ENCODE measurements at places on chromosomes 3 and 15. TPM values are rescaled to one million over a fixed set of nuclear protein-coding genes. Genes with fewer than 3 reads are reported as not detected.
A peak's percentile ranks its signal among the peaks of the same experiment; 100 is the strongest.

GRCh38 chr3:48412375-48413001, 17.4 kb downstream of the PLXNB1 start:
- H3K27ac ChIP-seq: no peak overlapping the region
- peaks cover 20% of the 10 kb centered on the region for H3K36me3 ChIP-seq
- H3K4me1 ChIP-seq: no peaks in the 10 kb centered on the region
- no peaks in the 10 kb centered on the region for H3K27me3 ChIP-seq
- DNase-seq: peak; percentile 58

The PROK2 gene
- 37.1 TPM for total RNA-seq

DNA sequence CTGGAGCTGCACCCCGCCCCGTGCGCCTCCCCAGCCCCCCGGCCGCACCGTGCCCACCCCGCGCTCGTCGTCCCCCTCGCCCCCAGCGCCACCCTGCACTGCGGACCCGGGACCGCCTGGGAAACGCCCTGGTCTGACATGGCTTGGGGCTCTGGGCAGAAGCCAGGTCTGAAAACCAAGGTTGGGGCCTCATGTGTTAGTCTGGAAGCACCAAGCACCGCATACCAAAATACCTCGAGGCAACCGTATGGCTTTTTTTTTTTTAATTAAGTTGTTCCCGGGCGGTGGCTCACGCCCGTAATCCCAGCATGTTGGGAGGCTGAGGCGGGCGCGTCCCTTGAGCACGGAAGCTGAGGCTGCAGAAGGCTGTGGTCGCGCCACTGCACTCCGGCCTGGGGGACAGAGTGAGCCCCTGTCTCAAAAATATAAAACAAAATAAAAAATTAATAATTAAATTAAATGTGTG, 91.5 kb upstream of the CHD2 start:
- H3K4me1 ChIP-seq: peaks cover 10% of the 10 kb centered on the region
- no peaks in the 10 kb centered on the region for H3K36me3 ChIP-seq
- H3K4me3 ChIP-seq: peak overlapping the region; percentile 44

DNA sequence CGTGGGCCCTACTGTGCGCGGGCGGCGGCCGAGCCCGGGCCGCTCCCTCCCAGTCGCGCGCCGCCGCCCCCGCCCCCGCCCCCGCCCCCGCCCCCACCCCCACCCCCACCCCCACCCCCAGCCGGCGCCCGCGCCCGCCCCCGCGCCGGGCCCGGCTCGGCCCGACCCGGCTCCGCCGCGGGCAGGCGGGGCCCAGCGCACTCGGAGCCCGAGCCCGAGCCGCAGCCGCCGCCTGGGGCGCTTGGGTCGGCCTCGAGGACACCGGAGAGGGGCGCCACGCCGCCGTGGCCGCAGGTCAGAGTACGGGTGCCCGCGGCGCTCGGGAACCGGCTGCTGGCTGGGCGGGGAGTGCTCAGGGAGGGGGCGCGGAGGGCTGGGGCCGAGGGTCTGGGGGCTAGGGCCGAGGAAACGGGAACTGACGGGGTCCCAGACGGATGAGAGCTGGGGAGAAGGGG, 1.1 kb upstream of the PPARG start:
- H3K36me3 ChIP-seq: no peaks in the 10 kb centered on the region
- H3K4me3 ChIP-seq: peak overlapping the region; percentile 53

DNA sequence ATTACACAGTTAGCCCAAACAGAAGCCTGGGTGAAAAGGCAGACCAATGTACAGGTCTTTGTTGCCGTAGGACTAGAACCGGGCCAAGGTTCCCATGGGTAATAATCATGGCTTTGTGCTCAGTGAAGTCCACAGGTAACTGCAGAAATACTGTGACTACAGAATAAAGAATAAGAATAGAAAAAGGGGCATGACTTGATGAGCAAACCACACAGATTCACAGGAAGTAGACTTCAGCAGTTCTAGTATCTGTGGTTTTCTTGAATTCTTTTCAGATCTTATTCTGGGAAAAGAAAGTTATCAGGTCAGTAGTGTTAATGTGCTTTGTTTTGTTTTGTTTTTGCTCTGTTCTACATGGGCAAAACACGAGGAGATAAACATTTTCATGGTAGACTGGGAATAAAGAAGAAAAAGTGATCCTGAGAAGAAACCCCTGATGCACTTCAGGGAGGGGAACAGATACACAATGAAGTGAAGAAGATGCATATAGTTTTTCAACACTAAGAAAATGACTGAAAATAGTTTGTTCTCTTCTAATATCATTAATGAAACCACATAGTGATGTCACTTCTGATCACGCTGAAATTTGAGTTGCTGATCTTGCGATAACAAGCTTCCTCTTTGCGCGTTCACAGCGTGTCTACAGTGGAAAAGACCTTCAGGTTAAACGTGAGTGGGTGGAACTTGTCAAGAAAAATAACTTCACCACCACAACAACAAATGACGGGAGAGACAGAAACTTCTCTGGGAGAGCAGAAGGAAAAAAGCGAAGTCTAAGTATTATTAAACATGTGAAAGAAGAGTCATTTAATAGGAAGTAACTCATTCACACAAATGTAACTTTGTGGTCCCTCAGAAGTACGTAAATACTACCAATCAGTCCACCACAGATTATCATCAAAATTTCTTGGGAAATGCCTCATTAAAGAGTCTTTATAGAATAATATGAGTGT, 315.8 kb upstream of the SATB1 start:
- no peaks in the 10 kb centered on the region for H3K27me3 ChIP-seq
- peak overlapping the region; percentile 72 for H3K27ac ChIP-seq

- H3K36me3 ChIP-seq: no peaks in the 10 kb centered on the region
- H3K4me3 ChIP-seq: no peak overlapping the region
- H3K27me3 ChIP-seq: no peaks in the 10 kb centered on the region
- peaks cover 7% of the 10 kb centered on the region for H3K4me1 ChIP-seq
Measured at GRCh38 chr15:38297623-38298388, 45.2 kb downstream of the SPRED1 start.

DNA sequence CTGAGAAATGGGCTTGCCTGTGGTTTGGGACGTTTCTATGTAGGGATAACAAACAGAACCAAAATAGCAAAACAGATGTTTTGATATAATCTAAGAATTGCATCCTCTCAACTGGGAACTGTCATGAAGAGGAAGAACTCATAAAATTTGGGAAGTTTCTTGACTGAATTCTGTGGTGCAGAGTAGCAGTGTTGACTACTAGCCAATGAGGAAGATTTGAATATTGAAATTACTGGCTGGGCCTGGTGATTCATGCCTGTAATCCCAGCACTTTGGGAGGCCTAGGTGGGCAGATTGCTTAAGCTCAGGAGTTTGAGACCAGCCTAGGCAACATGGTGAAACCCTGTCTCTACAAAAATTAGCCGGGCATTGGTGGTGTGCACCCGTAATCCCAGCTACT, 42.2 kb downstream of the ZNF609 start:
- H3K27ac ChIP-seq: peak overlapping the region; percentile 68
- no peaks in the 10 kb centered on the region for H3K27me3 ChIP-seq
- H3K36me3 ChIP-seq: peaks cover 37% of the 10 kb centered on the region
- no peak overlapping the region for H3K4me3 ChIP-seq
- DNase-seq: no peak

DNA sequence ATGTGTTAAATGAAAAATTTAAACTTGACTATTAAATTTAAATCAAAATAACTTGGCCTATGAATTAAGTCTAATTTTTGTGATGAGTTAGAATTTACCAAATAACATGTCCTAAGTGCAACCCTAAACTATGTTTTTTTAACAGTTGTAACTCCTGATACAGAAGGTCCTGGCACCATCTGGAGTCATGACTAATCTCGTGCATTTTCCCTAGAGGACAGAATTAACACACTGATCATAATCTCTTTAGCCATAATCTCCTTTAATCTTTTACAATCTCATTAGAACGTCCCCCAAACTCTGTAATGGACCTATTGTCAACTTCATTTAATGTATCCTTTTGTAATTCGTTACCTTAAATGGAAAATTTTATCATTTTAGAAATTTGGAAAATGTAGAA, 100.6 kb downstream of the SUCNR1 start:
- DNase-seq: no peak
- H3K27ac ChIP-seq: no peak overlapping the region
- no peaks in the 10 kb centered on the region for H3K4me1 ChIP-seq
- H3K27me3 ChIP-seq: no peaks in the 10 kb centered on the region
- no peak overlapping the region for H3K4me3 ChIP-seq
- H3K36me3 ChIP-seq: no peaks in the 10 kb centered on the region

- H3K27ac ChIP-seq: peak overlapping the region; percentile 48
- H3K27me3 ChIP-seq: no peaks in the 10 kb centered on the region
- peaks cover 15% of the 10 kb centered on the region for H3K4me1 ChIP-seq
- no peak for DNase-seq
- H3K36me3 ChIP-seq: no peaks in the 10 kb centered on the region
Measured at GRCh38 chr3:141383555-141384129, 15.3 kb downstream of the ZBTB38 start.

DNA sequence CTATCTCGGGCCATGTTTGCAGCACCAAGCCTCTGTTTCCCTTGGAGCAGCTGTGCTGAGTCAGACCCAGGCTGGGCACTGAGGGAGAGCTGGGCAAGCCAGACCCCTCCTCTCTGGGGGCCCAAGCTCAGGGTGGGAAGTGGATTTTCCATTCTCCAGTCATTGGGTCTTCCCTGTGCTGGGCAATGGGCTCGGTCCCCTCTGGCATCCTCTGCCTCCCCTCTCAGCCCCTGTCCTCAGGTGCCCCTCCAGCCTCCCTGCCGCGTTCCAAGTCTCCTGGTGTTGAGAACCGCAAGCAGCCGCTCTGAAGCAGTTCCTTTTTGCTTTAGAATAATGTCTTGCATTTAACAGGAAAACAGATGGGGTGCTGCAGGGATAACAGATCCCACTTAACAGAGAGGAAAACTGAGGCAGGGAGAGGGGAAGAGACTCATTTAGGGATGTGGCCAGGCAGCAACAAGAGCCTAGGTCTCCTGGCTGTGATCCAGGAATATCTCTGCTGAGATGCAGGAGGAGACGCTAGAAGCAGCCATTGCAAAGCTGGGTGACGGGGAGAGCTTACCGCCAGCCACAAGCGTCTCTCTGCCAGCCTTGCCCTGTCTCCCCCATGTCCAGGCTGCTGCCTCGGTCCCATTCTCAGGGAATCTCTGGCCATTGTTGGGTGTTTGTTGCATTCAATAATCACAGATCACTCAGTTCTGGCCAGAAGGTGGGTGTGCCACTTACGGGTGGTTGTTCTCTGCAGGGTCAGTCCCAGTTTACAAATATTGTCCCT, 1.2 kb downstream of the RHO start:
- no peaks in the 10 kb centered on the region for H3K27me3 ChIP-seq
- no peak for DNase-seq
- H3K4me3 ChIP-seq: no peak overlapping the region
- H3K27ac ChIP-seq: no peak overlapping the region
- peaks cover 24% of the 10 kb centered on the region for H3K4me1 ChIP-seq

DNA sequence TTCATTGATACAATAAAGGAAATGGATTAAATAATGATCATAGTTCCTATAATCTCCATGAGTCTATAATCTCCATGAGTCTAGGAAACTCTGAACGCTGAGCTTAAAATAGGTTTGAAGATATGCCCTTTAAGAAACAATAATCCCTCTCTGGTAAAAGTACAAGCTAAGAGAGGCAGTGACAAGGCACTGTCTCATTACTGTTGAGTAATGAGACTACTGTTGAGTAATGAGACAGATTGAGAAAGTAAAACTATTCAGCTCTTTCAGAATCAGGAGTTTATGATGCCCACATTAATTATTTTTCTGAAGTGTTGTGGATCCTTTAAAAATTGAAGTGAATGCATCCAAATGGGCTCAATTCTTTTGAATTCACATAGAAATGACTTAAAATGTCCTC, 235.5 kb upstream of the THRB start:
- no peaks in the 10 kb centered on the region for H3K4me1 ChIP-seq
- H3K36me3 ChIP-seq: no peaks in the 10 kb centered on the region
- H3K27ac ChIP-seq: no peak overlapping the region
- no peak for DNase-seq
- H3K4me3 ChIP-seq: no peak overlapping the region

The BBX gene
- 98.5 TPM for total RNA-seq

DNA sequence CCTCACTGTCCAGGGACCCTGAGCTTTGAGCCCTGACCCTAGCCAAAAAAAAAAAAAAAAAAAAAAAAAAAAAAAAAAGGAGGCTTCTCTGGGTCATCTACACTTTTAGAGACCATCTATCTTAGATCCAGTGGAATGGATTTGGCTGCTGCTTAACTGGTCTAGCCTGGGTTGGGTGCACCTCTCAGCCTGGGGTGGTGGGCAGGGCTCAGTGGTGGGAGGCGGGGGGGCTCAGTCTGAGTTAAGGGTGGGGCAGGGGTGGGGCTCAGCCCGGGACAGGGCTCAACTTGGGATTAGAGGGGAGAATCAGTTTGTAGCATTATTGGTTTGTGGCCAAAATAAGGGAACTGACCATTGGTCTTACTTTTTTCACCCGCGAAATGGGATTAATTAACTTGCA, 139.2 kb downstream of the TPRA1 start:
- H3K36me3 ChIP-seq: no peaks in the 10 kb centered on the region
- peaks cover 59% of the 10 kb centered on the region for H3K27me3 ChIP-seq
- H3K27ac ChIP-seq: no peak overlapping the region
- DNase-seq: peak; percentile 27
- H3K4me1 ChIP-seq: peaks cover 11% of the 10 kb centered on the region

- no peaks in the 10 kb centered on the region for H3K36me3 ChIP-seq
- no peak overlapping the region for H3K4me3 ChIP-seq
- no peaks in the 10 kb centered on the region for H3K4me1 ChIP-seq
- no peak overlapping the region for H3K27ac ChIP-seq
Measured at GRCh38 chr15:33675246-33675645, 293.1 kb upstream of the CHRM5 start.

The STRA6 gene
- 1.3 TPM for total RNA-seq

GRCh38 chr15:32884146-32884545, 166.3 kb downstream of the GREM1 start:
- no peak overlapping the region for H3K27ac ChIP-seq
- no peaks in the 10 kb centered on the region for H3K4me1 ChIP-seq
- H3K36me3 ChIP-seq: no peaks in the 10 kb centered on the region
- H3K4me3 ChIP-seq: no peak overlapping the region

The SEC22C gene
- 48.0 TPM for total RNA-seq

- no peak overlapping the region for H3K27ac ChIP-seq
- no peak overlapping the region for H3K4me3 ChIP-seq
- H3K4me1 ChIP-seq: no peaks in the 10 kb centered on the region
- no peaks in the 10 kb centered on the region for H3K27me3 ChIP-seq
Measured at GRCh38 chr3:15923640-15924405, 126.0 kb upstream of the ANKRD28 start.

GRCh38 chr3:14876921-14877333, 58.2 kb downstream of the FGD5 start:
- H3K4me1 ChIP-seq: peaks cover 9% of the 10 kb centered on the region
- peak overlapping the region; percentile 27 for H3K27ac ChIP-seq
- DNase-seq: peak; percentile 84
- no peaks in the 10 kb centered on the region for H3K36me3 ChIP-seq
- H3K4me3 ChIP-seq: no peak overlapping the region
- H3K27me3 ChIP-seq: no peaks in the 10 kb centered on the region

- H3K4me3 ChIP-seq: no peak overlapping the region
- no peaks in the 10 kb centered on the region for H3K36me3 ChIP-seq
- H3K27me3 ChIP-seq: no peaks in the 10 kb centered on the region
- peak; percentile 79 for DNase-seq
Measured at GRCh38 chr3:15361494-15362214, 29.3 kb upstream of the SH3BP5 start.

- H3K27ac ChIP-seq: no peak overlapping the region
- no peak overlapping the region for H3K4me3 ChIP-seq
- no peak for DNase-seq
- no peaks in the 10 kb centered on the region for H3K36me3 ChIP-seq
- no peaks in the 10 kb centered on the region for H3K27me3 ChIP-seq
- H3K4me1 ChIP-seq: no peaks in the 10 kb centered on the region
Measured at GRCh38 chr3:151009981-151010380, 37.5 kb upstream of the CLRN1 start.

The CCRL2 gene
- 9.9 TPM for total RNA-seq

Measured in spleen (tissue), 13 donors.